ENCODE measurements at places on chromosomes 6 and 20.
A peak's percentile ranks its signal among the peaks of the same experiment; 100 is the strongest.

GRCh38 chr20:33653218-33653899 is 8.8 kb upstream of the C20orf144 start:
- H3K27me3 ChIP-seq, result no peaks in the 10 kb centered on the region
- no peaks in the 10 kb centered on the region for H3K36me3 ChIP-seq
- peak; percentile 69 for DNase-seq
- peaks cover 13% of the 10 kb centered on the region for H3K4me1 ChIP-seq

DNA sequence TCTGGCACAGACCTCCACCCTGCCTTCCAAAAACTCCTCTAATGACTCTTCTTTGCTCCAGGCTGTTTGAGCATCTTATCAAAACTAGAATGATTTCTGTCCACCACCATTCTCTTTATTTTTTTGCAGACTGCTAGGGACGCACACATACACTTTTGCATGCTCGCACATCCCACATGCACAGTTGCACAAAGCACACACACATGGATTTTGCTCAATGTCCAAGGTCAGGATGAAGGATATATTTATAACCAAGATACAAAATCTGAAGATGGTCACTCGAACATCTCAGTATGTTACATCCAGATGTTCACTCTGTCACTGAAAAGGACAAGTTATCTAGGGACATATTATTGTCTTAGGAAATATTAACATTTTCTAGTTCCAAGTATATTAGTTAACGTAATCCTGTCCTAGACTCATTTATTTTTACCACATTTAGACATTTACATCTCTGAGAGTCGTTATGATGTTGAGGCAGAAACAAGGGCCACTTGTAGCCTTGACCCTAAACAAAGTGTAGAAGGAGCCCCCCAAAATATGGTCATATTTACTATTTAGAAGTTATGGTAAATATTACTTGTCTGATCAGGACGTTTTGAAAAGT is 3.4 kb upstream of the SIM1 start:
- peaks cover 51% of the 10 kb centered on the region for H3K27me3 ChIP-seq
- no peak overlapping the region for H3K27ac ChIP-seq

DNA sequence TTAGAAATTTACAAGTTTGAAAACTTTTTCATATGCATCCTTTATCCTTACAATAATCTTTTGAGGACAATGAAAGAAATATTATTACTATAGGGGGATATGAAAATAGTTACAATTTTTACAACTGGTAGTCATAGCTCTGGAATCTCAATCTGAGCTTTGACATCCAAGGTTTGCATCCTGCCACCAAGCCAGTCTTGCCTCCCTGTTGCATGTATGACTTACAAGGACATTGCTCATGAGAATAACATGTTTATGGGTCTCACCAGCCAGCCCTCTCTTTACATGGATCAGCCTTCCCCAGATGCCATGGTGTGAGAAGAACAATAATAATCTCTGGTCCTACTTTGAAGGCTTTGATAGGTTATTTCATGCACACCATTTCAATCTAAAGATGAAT is 67.5 kb downstream of the THEMIS start:
- H3K4me3 ChIP-seq, result no peak overlapping the region
- no peaks in the 10 kb centered on the region for H3K36me3 ChIP-seq
- no peaks in the 10 kb centered on the region for H3K4me1 ChIP-seq
- DNase-seq, result no peak
- H3K27me3 ChIP-seq, result no peaks in the 10 kb centered on the region

- no peak overlapping the region for H3K27ac ChIP-seq
- no peaks in the 10 kb centered on the region for H3K27me3 ChIP-seq
- H3K36me3 ChIP-seq, result no peaks in the 10 kb centered on the region
- DNase-seq, result no peak
These were observed 67.3 kb downstream of the LY86 start for GRCh38 chr6:6655805-6656251.

GRCh38 chr6:43246301-43247113 is 3.2 kb downstream of the TTBK1 start:
- peaks cover 7% of the 10 kb centered on the region for H3K4me1 ChIP-seq
- no peaks in the 10 kb centered on the region for H3K36me3 ChIP-seq
- no peak for DNase-seq
- peak overlapping the region; percentile 79 for H3K4me3 ChIP-seq
- no peaks in the 10 kb centered on the region for H3K27me3 ChIP-seq
- no peak overlapping the region for H3K27ac ChIP-seq

DNA sequence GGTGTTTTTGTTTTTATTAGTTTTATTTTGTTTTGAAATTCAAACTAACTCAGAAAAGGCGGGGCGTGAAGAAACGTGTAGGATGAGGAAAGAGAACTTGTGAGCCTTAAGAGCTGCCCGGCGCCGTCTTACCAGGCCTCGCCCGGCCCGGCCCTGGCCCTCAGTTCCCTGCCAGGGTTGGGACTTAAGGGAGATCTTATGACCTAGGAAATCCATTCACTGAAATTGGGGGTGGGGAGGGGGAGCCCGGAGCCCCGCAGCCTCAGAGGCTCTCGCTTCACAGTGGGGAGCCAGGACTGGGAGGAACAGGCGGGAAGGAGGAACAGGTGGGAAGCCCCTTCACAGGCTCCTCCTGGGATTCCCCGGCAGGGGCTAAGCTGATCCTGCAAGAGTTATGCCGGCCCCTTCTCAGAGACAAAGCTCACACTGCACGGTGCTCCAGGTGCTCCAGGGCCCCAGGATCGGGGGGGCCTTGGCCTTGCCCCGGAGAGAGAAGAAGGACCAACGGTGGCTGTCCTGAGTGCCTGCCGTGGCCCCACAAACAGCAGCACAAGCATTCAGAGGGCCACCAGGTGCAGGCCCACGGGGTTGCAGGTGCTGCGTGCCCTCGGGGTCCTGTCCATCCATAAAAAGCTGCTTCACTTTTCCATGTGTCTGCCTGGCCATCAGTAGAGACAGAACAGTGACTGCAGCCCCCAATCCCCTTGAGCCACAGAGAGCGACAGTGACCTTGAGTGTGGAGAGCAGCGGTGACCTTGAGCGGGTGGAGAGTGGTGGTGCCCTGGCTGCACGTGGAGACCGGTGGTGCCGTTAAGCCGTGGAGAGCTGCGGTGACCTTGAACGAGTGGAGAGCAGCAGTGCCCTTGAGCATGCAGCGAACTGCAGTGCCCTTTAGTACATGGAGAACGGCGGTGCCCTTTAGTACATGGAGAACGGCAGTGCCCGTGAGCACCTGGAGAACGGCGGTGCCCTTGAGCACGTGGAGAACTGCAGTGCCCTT is 152.7 kb downstream of the DLL1 start:
- no peaks in the 10 kb centered on the region for H3K27me3 ChIP-seq
- H3K4me3 ChIP-seq, result no peak overlapping the region
- no peaks in the 10 kb centered on the region for H3K36me3 ChIP-seq
- peaks cover 7% of the 10 kb centered on the region for H3K4me1 ChIP-seq
- peak overlapping the region; percentile 52 for H3K27ac ChIP-seq

GRCh38 chr6:24145690-24146131 is 19.7 kb downstream of the NRSN1 start:
- no peak overlapping the region for H3K4me3 ChIP-seq
- H3K4me1 ChIP-seq, result no peaks in the 10 kb centered on the region
- H3K27ac ChIP-seq, result no peak overlapping the region
- no peak for DNase-seq
- H3K36me3 ChIP-seq, result no peaks in the 10 kb centered on the region
- H3K27me3 ChIP-seq, result no peaks in the 10 kb centered on the region

DNA sequence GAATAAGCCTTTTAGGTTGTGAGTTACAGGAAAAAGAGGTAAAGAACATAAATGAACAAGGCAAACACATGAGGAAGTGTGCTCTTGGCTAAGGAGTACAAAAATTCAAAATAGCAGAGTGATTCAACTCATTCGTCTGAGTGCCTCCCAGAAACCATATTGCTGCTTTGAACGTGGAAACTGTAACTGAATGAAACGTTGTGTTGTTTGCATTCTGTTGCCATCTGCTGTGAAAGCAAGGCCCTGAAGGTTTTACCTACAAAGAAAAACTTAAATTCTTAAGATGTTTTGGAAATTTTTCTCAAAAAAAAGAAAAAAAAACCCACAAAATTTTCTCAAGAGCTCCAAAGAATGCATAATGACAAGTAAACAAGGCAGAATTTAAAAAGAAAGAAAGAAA is 375.4 kb upstream of the HS3ST5 start:
- H3K4me1 ChIP-seq, result no peaks in the 10 kb centered on the region
- H3K4me3 ChIP-seq, result no peak overlapping the region
- no peak for DNase-seq
- no peaks in the 10 kb centered on the region for H3K27me3 ChIP-seq
- no peaks in the 10 kb centered on the region for H3K36me3 ChIP-seq

GRCh38 chr6:126804332-126805064 is 314.0 kb upstream of the RSPO3 start:
- DNase-seq, result no peak
- H3K27me3 ChIP-seq, result peaks cover 6% of the 10 kb centered on the region
- no peak overlapping the region for H3K4me3 ChIP-seq
- H3K27ac ChIP-seq, result no peak overlapping the region
- H3K36me3 ChIP-seq, result no peaks in the 10 kb centered on the region
